H1 (cell line): ENCODE measurements at places on chromosomes 7 and 10. TPM values are rescaled to one million over a fixed set of nuclear protein-coding genes. Genes with fewer than 3 reads are reported as not detected.

Gene ADARB2
- polyA plus RNA-seq = 2.2 and 3.9 TPM in 2 replicates

Gene OR2A12
- polyA plus RNA-seq = not detected in 2 replicates

Gene GIMAP1
- not detected in 2 replicates for polyA plus RNA-seq

Gene HIBADH
- polyA plus RNA-seq = 28.8 and 39.5 TPM in 2 replicates

- DNase-seq = no peak
Measured at GRCh38 chr7:131961054-131961680, 404.7 kb upstream of the PODXL start.

GRCh38 chr10:68470300-68470699 lies 1.5 kb downstream of the DNA2 start:
- no peak for DNase-seq

- DNase-seq = no peak
Measured at GRCh38 chr7:106602062-106602461, 58.9 kb downstream of the CCDC71L start.

DNA sequence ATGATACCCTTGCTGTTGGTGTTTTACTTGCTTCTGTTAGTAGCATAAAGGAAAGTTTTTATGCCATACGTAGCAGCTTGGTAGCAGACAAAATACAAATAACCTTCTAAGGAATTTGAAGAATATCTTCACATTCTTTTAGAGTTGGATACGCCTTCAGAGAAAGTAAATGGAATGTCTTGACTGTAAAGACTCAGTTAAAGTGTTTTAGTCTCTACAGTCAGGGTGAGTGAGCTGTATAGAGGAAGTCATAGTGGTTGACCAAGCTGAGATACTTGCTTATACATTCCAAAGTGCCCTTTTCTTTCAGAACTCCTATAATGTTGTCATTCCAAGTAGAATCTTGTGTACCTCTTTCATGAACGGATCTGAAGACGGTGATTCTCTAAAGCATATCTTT lies 37.7 kb downstream of the RABGEF1 start:
- DNase-seq = no peak

GRCh38 chr7:156818133-156818532 lies 74.8 kb downstream of the LMBR1 start:
- DNase-seq = no peak

DNA sequence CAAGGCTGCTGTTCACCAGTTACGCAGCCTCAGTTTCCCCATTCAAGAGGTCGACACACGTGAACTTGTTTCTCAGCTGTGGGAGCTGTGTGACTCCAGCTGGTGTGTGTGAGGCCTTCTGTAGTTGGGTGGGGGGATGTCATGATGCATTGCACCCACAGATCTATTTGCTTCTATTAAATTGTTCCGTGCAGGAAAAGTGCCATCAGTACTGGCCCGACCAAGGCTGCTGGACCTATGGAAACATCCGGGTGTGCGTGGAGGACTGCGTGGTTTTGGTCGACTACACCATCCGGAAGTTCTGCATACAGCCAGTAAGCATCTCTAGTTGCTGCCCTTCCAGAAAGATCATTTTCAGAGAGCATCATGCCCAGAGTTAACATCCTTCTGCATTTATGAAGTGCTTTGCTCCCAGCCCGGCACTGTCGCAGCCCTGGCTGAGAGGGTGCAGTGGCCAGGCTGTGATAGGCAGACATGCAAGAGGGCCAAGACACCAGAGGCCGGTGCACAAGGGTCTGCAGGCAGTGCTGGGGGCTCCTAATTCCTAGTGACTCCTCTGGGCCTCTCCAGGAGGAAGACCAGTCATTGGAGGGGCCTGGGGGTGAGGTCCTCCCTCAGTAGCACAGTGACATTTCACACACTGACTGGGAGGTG lies 60.2 kb downstream of the MKI67 start:
- no peak for DNase-seq

DNA sequence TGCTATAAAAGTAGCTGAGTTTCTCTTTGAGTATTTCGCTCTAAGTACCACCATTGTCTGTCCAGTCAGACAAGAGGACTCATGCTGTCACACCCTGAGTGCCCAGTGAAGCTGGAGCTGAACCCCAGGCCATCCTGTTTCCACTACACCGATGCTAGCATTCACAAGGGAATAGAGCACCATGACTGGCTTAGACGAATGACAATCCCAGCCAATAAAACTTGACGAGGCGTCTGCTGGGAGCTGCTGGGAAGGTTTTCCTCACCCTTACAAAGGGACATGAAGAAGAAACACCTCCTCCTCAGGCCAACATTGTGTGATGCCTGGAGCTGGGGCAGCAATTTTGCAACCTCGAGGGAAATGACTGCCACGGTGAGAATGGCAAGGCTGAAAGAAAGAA lies 17.5 kb upstream of the SLIT1 start:
- DNase-seq = no peak

GRCh38 chr10:78634835-78635234 lies 433.9 kb upstream of the ZMIZ1 start:
- no peak for DNase-seq

- peak; percentile 78 for DNase-seq
Measured at GRCh38 chr10:126904818-126905701, at the start of gene DOCK1. Gene DOCK1, plus strand, starts transcription at chr10:126905428. Its CDS starts 90 bp downstream, at chr10:126905518.

DNA sequence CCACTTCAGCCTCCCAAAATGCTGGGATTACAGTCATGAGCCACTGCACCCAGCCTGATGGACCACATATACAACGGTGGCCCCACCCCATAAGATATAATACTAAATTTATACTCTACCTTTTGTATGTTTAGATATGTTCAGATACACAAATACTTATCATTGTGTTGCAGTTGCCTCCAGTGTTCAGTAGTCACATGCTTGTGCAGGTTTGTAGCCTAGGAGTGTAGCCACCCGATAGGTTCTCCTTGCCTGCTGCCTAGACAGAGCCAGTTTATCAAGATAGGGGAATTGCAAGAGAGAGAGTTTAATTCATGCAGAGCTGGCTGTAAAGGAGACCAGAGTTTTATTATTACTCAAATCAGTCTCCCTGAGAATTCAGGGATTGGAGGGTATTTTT lies 9.6 kb downstream of the CCL24 start:
- DNase-seq = no peak

DNA sequence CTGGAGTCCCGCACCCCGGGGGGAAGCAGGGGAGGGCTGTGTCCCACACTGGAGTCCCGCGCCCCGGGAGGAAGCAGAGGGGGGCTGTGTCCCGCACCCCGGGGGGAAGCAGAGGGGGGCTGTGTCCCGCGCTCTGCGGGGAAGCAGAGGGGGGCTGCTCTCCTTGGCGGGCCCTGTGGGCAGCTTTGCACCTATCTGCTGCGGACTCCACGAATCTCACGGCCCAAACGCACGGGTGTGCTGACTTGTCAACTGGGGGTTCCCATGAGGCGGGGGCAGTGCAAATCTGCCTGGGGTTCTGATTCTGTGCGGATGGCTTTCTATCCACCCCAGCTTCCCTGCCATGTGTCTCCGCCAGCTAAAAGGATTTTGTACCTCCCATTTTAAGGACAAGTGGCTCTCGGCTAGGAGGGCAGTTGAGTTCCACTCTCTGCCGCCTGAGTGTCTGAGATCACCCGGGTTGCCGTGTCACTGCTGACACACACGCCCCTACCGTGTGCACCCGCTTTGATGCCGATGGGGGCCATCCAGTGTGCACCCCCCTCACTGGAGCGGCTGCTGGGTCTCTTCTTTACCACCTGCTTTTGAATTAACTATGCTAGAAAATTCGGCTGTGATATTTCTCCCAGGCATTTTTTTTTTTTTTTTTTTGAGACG lies 20.5 kb downstream of the GPER1 start:
- no peak for DNase-seq

DNA sequence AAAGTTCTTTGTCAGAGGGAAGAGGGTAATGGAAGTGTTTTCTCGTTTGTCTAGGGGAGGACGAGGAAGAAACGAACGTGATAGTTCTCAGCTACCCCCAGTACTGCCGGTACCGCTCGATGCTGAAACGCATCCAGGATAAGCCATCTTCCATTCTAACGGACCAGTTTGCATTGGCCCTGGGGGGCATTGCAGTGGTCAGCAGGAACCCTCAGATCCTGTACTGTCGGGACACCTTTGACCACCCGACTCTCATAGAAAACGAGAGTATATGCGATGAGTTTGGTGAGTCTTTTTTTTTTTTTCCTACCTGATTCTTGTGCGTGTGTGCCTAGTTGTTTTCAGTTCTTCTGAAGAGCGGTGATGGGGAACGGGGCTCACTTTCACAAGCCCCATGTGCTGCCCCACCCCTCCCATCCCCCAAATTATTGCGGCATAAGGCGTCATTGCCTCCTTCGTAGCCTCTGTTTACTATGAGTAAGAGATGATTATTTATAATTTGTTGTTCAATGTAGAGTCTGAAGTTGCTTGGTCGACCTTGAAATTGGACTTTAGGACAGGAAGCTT lies 98.6 kb downstream of the ARID5B start:
- no peak for DNase-seq
